Brain microvascular endothelial cell (primary cell): ENCODE measurements at places on chromosomes 2 and 18.

- no peak for DNase-seq
These were observed 13.5 kb upstream of the CUL3 start for GRCh38 chr2:224598678-224599077.

DNA sequence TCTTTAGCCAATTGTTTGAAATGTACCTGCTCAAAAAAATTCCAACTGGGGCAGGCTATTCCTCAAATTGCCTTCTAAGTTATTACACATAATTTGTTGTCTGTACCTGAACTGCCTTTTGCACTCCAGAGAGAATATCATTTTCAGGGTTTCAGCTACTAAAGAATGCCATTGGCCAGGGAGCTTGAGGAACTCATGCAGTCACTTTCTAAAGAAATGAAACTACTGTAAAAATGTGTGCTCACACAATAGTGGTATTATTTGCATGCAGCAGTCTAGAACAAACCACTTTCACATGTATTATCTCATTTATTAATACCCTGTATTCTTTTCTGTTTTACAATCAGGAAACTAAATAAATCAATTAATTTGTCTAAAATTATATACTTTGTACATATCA is 152.2 kb downstream of the PID1 start:
- no peak for DNase-seq

DNA sequence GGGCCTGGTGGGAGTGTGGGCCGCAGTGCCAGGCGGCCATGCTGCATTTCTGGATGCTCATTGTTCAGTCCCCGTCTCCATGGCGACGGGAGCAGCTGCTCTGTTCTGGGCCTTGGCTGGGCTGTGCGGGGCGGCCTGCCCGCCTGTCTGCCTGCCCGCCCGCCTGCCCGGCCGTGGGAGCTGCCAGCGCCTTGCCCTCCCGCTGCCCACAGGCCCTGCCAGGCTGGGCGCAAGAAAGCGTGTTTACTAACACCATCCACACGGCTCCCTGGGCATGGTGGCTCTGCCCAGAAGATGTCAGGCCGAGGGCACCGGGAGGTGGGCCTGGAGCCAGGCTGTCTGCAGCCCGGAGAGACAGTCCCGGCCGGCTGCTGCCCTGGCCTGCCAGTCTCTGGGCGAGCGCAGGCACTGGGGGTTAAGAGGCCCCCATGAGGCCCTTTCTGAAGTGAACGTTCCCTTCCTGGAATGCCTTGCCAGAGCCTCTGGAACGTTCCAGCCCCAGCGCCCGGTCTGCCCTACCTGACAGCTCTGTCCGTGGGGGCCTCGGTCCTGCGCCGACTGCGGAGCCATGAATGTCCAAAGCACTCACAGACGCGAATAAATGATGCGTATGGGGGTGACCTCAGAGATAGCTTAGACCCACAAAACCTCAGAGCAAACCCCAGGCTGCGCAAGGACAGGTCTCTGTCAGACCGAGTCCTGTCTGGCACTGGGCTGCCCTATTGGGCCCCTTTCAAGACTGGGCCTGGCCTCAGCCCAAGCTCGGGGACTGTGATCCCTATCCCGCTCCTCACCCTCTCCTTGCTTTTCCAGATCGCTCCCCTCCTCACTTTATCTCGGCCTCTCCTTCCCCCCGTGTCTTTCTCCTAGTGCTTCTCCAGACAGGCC is 44.3 kb downstream of the MYCN start:
- DNase-seq = no peak

- DNase-seq = peak; percentile 44
These were observed 5.7 kb downstream of the ELAC1 start for GRCh38 chr18:50973367-50974126.
